ENCODE measurements at places on chromosomes 13 and 19.

DNA sequence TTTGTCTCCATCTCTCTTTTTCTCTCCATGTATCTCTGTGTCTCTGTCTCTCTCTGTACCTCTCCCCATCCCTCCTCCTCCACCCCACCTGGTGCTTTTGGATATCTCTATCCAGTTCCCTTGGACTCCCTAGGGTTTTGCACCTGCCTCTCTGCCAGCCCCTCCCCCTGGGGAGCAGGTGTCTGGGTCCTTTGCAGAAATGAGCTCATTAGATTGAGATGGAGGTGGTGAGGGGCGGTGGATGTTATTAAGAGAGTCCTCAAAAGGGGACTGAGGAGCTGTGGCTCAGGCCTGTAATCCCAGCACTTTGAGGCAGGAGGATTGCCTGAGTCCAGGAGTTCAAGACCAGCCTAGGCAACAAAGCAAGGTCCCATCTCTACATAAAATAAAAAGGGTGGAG is 2.1 kb downstream of the KCNN4 start:
- DNase-seq: no peak

DNA sequence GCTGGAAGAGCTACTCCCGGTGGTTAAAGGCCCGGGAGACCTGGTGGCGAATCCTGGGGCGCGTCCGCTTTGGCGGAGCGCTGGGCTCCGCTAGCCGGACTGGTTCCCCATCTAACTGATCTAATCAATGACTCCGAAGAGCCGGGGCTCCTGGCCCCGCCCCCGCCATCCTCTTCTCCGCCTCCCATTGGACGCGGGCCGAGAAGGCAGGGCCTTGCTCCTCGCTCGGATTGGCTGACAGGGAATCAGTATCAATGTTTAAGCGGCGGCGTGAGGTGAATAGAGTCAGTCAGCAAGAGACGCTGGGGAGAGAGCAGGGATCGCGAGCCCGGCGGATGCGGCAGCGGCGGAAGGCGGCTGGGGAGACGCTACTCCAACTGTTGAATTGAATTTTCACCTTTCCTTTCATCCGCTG is 1.7 kb upstream of the PCDH17 start:
- DNase-seq: peak; percentile 27

- no peak for DNase-seq
Observed at GRCh38 chr13:47111499-47111898, 214.6 kb upstream of the HTR2A start.

DNA sequence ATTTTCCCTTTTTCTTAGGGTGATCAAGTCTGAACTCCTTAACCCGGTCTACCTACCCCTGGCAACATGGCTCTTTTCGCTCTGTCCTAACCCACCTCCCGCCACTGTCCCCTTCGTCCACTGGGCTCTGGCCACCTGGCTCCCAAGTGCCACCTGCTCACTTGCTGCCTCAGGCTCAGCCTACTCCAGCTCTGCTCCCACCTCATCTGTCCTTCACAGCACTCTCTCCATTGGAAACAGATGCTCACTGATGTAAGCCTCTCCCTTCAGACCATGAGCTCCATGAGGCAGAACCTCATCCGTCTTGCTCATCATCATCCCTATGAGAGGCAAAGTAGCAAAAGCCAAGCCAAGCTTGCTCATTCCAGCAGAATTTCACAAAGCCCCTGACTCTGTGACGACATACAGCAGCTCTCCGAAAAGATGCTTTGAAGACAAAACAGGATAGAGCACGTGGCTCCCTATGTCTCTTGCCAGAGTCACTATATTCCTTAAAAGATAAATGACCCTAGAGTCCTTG is 35.3 kb upstream of the AMER2 start:
- no peak for DNase-seq

GRCh38 chr13:57633141-57633949 is 1.8 kb downstream of the PCDH17 start:
- no peak for DNase-seq

- no peak for DNase-seq
Observed at GRCh38 chr19:45553464-45553863, 31.1 kb downstream of the OPA3 start.

- no peak for DNase-seq
Observed at GRCh38 chr19:31185261-31185660, 164.0 kb downstream of the TSHZ3 start.

DNA sequence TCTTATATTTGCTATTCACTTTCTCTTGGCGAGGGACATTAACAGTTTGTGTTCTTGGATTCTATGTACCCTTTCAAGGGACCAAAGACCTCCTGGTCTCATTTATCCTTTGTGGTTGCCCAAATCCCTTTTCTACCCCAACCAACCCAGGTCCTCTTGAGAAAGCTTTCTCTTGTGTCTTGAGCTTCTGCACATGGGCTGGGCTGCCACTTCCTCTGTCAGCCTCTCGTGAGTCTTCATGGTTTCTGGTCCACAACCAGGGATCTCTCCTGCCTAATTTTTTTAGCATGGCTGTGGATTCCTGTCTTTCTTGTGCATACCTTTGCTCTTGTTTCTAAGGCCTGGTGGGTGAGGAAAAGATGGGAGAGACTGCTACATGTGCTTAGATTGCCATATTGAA is 14.9 kb downstream of the TIMM13 start:
- no peak for DNase-seq

DNA sequence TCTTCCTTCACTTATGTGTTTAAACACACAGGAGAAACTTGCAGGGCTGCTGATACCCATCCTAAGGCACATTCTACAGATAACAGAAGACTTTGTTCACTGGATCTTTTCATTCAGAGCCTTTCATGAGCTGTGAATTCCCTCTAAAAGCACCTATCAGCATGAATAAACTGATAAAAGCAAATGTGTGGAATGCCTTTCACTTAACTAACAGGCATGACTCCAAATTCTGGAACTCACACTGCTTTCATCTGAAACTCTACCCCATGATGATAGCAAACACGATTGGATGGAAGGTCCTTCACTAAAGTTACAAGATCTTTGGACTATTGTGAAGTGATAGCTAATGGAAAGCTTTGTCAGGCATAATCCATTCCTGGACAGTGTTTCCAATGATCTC is 457.3 kb downstream of the EFNB2 start:
- DNase-seq: no peak

- DNase-seq: no peak
Observed at GRCh38 chr13:76622315-76623040, 263.7 kb downstream of the KCTD12 start.

DNA sequence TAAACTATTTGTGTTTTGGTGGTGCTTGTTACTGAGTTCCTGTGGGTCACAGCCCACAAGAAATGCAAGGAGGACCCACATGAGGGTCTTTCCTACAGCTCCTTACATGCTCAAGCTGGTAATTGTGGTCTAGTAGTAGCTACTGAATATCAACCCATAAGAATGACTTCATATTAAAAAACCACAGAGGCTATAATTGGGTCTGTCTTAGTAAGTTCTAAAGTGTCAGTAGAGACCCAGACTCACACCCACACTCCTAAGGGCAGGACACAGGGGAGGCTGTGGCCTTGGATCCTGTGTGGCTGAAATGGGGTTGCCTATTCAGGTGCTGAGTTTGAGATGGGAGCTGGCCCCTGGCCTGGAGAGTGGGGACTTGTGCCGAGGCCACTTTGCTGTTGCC is 19.6 kb downstream of the TFDP1 start:
- no peak for DNase-seq

- DNase-seq: peak; percentile 83
Observed at GRCh38 chr19:13212759-13213330, 62.6 kb downstream of the IER2 start.

GRCh38 chr13:109954441-109954840 is 168.1 kb upstream of the IRS2 start:
- no peak for DNase-seq

Data from stimulated activated CD4-positive, alpha-beta T cell treated with anti-CD3 and anti-CD28 coated beads, Interleukin-2, amount 100 ng/mL, for 24 hours (primary cell).